ENCODE measurements at places on chromosomes 7 and 10. TPM values are rescaled to one million over a fixed set of nuclear protein-coding genes. Genes with fewer than 3 reads are reported as not detected.

DNA sequence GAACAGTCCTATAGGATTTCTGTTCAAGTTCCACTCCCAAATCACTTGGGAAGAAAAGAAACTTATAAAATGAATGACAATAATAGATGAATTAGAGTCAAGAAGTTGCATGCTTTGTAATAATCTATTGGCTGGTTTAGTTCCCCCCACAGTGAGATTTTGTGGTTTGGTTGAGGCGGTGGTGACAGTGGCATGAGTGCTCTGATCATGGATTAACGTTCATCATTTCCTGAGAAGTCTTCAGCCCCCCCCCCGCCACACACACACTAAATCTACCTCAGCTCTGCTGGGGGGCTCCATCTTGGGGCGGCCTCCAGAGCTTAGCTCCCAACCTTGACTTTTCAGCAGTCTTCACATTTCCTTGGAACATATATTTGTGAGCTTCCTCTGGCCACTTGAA lies 121.7 kb downstream of the ABCA13 start:
- no peak for DNase-seq

The EPO gene
- not detected for total RNA-seq

The INTS15 gene
- total RNA-seq = 33.2 TPM

- DNase-seq = peak; percentile 64
Measured at GRCh38 chr10:106711313-106711906, 453.1 kb downstream of the SORCS1 start.

- no peak for DNase-seq
Measured at GRCh38 chr7:96097835-96098234, 224.1 kb downstream of the SLC25A13 start.

The MET gene
- total RNA-seq = 74.3 TPM

The IGFBP3 gene
- 32.2 TPM for total RNA-seq

GRCh38 chr7:149071641-149072437 lies 18.7 kb downstream of the ZNF786 start:
- DNase-seq = no peak

GRCh38 chr10:88565072-88565471 lies 18.0 kb downstream of the RNLS start:
- no peak for DNase-seq

The GPR37 gene
- total RNA-seq = 0.59 TPM

DNA sequence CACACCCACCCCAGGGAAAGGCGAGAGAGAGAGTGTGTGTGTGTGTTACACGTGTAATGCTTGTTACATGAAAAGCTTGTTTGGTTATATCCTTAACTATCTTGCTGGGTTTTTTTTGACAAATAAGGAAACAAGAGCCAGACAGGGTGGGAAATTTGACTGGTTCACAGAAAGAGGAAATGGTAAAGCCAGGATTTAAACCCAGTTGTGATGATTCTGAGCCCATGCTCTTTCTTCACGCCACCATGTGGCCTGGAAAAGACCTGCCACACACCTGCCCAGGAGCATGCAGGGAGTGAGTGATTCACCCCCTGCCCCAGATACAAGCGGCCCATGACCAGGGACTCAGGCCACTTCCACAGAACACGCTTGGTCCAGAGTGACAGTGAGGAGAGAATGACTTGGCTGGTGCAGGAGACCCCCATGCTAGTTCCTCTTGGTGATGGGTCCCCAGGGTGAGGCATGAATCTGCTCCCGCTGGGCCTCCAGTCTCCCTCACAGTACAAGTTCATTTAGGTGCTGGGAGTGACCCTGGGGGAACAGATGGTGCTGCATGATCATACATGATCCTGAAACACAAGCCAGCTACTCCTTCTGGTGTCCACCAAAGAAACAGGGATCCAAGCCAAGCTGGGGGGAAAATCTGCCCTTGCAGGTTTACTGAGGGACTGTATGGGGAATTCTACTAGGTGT lies 21.0 kb upstream of the EIF5AL1 start:
- no peak for DNase-seq

The PPIA gene
- 964 TPM for total RNA-seq

GRCh38 chr10:130775311-130775710 lies 536.2 kb downstream of the TCERG1L start:
- no peak for DNase-seq

DNA sequence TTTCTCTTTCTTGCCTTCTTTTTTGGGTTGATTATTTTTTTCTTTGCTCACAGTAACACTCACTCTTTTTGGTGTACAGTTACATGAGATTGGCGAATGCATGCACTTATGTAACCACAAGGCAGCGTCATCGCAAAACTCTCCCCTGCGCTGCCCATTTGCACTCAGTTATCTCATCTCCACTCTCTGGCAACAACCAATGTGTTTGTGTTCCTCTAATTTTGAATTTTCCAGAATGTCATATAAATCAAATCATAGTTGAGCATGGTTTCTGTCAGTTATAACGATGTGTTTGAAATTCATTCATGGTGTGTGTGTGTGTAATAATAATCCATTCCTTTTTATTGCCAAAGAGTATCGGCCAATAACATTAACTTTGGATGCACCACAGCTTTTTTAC lies 23.0 kb upstream of the IGFBP3 start:
- no peak for DNase-seq

- no peak for DNase-seq
Measured at GRCh38 chr7:1516586-1517251, 12.5 kb upstream of the INTS1 start.

The STYXL1 gene
- total RNA-seq = 25.6 TPM

GRCh38 chr7:10474048-10474447 lies 499.6 kb upstream of the PHF14 start:
- DNase-seq = no peak

Measured in lower lobe of right lung (tissue), 2 donors.